ENCODE measurements at places on chromosomes 3 and 15.

- DNase-seq, result no peak
Measured at GRCh38 chr15:79897380-79897678, 515 bp upstream of the MTHFS start.

DNA sequence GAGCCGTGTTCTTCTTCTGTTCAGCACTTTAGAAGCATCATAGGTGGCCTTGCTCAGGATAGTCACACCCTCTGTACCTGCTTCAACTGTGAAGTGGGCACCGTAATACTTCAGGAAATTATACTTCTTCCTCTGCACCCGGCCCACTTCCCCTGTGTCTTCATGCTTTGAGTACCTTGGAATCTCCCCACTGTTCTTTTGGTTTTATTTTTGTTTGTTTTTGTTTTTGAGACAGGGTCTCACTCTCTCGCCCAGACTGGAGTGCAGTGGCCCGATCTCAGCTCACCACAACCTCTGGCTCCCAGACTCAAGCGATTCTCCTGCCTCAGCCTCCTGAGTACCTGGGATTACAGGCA is 1.7 kb downstream of the P2RY14 start:
- no peak for DNase-seq

DNA sequence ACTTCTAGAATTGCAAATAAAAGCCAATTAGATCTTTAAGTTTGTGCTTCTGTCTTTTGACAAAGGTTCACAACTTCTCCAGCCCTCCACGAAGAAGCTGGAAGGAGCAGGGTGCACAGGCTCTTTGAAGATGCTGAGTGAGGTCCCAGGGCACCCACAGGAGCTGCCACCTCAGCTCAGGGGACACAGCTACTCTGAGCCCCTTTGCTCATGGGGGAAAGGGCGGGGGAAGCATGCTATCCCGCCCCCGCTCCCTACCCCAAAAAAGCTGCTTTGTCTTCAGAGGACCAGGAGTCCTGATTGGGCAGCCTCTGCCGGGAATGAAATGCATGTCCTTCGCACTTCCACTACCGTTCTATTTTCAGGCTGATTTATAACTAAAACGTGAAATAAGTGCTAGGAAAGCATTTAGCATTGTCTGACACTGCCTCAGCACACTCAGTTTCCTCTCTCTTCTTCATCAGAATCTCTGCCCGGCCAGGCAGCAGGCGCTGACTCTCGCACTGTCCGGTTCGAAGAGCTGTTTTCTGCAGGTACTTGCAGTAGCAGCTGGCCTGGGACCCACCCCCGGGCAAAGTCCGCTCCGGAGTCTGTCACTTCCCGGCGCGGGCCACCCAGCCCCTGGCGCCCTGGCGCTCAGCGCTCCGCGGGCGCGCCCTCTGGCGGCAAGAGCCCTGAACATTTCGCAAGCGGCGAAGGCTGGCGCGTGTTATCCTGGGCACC is 45.5 kb upstream of the KLHL25 start:
- DNase-seq, result peak; percentile 66

- DNase-seq, result peak; percentile 13
Measured at GRCh38 chr3:27632431-27633223, 89.5 kb downstream of the EOMES start.

- peak; percentile 82 for DNase-seq
Measured at GRCh38 chr3:150409512-150410310, 1.6 kb downstream of the TSC22D2 start.

GRCh38 chr3:106048946-106049481 is 180.2 kb upstream of the CBLB start:
- DNase-seq, result no peak

GRCh38 chr3:101466465-101467309 is 46.3 kb downstream of the SENP7 start:
- DNase-seq, result no peak

GRCh38 chr15:44010089-44010488 is 183.3 kb downstream of the WDR76 start:
- DNase-seq, result no peak

GRCh38 chr3:196634224-196634623 is 5.3 kb upstream of the NRROS start:
- no peak for DNase-seq

DNA sequence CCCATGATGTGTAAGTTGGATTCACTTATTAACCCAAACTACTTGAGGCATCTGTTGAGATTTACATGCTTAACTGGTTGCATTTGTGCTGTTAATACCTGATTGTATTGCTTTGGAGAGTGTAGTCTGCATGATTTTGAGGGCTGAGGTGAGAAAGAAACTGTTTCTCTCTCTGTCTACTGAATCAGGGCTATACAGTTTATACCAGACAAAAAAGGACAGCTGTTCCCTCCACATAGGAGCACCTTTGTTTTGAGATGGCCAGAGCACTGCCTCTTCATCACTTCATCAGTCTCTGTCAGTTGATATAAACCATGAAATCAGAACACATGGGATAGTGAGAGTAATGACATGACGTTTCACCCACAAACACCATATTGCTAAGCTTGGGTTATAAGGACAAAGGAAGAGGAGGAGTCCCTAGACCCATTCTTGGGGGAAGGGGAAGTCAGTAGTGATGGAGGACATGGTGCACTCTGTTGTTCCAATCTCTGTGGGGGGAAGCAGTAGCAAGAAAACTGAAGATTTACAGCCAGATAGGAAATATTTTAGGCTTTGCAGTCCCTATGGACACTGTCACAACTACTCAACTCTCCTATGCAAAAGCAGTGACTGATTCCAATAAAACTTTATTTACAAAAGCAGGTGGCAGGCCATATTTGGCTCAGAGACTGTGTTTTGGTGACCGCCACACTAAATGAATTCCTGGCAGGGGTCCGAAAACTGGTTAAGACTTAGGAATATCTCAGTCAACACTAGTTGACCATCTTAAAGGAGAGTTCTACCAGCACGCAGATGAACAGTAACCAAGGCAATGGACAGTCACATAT is 123.9 kb upstream of the NR2E3 start:
- DNase-seq, result no peak

GRCh38 chr15:33985287-33985686 is 17.0 kb downstream of the CHRM5 start:
- no peak for DNase-seq

- no peak for DNase-seq
Measured at GRCh38 chr3:139629033-139629432, 48.7 kb downstream of the NMNAT3 start.

- no peak for DNase-seq
Measured at GRCh38 chr3:67377299-67377698, 277.1 kb downstream of the SUCLG2 start.

DNA sequence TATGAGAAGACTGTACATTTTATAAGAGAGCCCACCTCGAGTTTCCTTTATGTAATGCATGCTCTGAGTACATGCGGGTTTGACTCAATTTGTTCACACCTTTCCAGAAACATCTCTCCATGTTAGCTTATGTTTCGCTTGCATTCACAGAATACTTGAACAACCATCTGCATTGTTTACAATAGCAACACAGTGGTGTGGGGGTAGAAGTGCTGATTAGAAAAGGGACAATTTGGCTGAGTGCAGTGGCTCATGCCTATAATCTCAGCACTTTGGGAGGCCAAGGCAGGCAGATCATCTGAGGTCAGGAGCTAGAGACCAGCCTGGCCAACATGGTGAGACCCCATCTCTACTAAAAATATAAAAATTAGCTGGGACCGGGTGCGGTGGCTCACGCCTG is 60.9 kb downstream of the NCEH1 start:
- no peak for DNase-seq

DNA sequence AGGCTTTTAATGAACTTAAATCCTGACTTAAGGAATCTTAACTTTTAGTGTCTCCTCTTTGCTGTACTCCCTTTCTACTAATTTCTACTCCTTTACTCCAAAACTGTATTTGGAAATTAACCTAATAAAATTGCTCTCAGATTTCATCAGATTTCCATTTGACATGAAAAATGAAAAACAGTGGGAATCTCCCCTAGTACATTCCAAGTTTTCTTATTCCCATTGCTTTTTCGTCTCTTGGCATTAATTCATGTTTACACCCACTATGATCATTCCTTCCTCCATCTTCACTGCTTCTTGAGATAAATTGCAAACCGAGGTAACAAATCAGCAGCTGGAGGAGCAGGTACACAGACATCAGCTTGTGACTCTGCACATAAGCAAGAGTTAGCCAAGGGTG is 208.7 kb downstream of the VGLL3 start:
- DNase-seq, result no peak

- peak; percentile 67 for DNase-seq
Measured at GRCh38 chr3:159792070-159792469, 196.6 kb upstream of the IL12A start.

- no peak for DNase-seq
Measured at GRCh38 chr15:75693501-75694240, 19.0 kb downstream of the CSPG4 start.

DNA sequence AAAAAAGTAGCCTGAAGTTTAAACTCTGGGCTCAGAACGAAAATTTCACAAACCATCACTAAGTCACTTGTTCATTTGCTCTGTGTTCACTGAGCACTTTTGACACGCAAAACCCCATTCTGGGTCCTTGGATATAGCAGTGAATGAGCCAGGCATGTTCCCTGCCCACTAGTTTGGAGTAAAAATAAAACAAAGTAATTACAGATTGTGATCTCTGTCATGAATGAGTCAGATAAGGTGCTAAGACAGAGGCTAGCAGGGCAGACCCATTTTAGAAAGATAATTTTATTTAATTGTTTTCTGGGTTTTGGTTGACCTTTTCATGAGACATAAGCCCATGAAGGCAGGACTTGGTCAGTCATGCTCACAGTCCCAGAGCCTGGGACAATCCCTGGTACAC is 84.1 kb upstream of the ARHGEF3 start:
- DNase-seq, result no peak

GRCh38 chr15:40471808-40472150 is 995 bp downstream of the CHST14 start:
- DNase-seq, result no peak
